H4 (cell line): ENCODE measurements at places on chromosomes 7 and 10. TPM values are rescaled to one million over a fixed set of nuclear protein-coding genes. Genes with fewer than 3 reads are reported as not detected.

DNA sequence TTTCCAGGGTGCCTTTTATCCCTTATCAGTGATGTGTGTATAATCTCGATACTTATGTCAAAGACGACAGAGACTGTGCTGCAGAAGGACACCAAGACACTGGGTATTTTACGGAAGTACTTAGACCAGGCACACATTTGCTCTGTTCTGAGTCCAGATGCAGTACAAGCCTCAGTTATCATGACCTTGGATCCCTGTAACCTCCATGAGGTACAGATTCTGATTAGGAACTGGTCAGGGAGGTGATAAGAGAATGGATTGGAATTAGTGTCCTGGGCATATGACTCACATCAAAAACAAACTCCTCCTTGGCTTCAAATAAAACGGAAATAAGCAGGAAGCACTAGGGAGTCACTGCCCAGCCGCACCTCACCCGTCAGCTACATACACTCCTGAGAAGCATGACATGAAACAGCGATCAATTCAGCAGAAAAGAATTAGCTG is 146.5 kb downstream of the SFMBT2 start:
- no peak for DNase-seq

Gene PARD3
- total RNA-seq: 18.3 and 19.3 TPM in 2 replicates

Gene MMP21
- total RNA-seq: not detected in 2 replicates

GRCh38 chr10:16520900-16521299 is 779 bp downstream of the C1QL3 start:
- DNase-seq: no peak

Gene MSMB
- not detected in 2 replicates for total RNA-seq
